Nucleus accumbens (tissue), 56 donors: ENCODE measurements at places on chromosomes 7 and 10.
A peak's percentile ranks its signal among the peaks of the same experiment; 100 is the strongest.

- no peak for DNase-seq
These were observed at the start of gene COL26A1 for GRCh38 chr7:101362334-101363195. Gene COL26A1 (plus strand): TSS chr7:101362875. CDS start chr7:101363033, 158 bp downstream.

DNA sequence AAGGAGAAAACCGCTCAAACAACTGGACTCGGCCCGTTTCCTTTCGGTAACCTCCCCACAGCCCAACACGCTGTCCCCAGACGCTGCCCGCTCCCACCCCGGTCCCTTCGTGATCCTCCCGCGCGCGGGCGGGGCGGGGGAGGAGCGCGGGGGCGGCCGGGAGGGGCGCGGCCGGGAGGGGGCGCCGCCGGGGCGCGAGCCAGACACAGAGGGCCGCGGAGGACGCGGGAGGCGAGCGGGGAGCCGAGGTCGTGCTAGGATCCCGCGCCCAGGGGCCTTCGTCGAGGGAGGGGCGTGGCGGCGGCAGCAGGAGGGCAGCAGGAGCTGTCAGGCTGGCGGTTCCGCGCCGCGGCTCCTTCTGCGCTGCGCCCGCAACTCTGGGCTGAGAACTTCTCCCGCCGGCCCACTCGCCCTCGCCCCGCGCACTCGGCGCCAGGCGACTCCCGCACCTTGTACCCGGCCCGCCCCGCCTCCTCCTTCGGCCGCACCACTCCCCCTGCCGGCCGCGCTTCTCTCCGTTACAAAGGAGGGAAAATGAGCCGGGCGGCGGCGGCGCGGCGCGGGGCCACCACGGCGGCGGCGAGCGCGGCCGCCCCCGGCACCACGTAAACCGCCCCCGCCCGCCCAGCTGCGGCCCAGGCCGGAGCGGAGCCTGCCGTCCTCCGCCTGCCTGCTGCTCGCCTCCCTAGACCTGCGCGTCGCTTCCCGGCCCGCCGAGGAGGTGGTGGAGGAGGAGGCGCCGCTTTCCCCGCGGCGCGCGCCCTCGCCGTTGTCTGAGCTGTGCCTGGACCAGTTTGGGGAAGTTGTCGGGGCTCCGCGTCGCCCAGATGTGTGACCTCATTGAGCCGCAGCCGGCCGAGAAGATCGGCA is at the start of gene CDK14:
TSS of gene CDK14 (plus strand) at position 521 of the 870 bp plus-strand sequence. CDS start at position 828, 307 bp downstream.
- DNase-seq = peak; percentile 65

DNA sequence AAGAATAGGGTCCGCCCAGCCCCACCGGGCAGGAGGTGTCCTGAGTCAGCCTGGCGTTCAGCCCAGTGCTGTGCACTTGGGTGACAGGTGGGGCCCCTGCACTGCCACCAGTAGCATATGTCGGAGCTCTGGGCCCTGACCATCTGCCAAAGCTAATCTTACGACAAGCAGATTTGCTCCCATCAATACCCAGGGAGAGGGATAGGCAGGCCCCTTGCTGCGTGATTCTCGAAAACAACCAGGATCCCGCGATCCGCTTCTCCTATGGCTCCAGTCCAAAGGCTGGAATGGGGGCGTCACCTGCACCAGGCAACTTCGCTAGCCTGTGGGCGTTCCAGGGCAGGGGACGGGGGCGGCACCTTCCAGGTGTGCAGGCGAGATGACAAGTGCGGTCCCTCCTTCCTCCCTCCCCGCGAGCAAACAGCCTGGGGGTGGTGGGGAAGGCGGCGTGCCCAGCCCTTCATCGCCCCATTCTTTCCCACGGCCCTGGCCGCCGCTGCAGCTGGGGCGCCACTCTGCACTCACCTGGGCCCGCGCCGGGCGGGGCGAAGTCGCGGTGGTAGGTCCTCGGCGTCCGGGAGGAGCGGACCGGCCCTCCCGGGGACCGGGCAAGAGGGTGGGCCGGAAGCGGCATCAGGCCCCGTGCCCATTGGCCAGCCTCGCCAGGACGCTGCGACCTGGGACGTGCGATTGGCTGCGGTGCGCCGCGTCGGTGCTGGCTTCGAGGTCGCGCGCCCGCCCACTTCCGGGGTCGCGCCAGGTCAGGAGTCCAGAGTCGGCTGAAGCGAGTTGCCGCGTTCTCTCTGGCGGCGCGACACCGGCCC is at the start of gene TECPR1:
TSS of gene TECPR1 (minus strand) at position 632 of the 824 bp plus-strand sequence. CDS start 6,086 bp downstream, outside the sequence.
- DNase-seq = peak; percentile 94

- DNase-seq = peak; percentile 29
These were observed 233.2 kb upstream of the PRSS1 start for GRCh38 chr7:142516038-142516501.

DNA sequence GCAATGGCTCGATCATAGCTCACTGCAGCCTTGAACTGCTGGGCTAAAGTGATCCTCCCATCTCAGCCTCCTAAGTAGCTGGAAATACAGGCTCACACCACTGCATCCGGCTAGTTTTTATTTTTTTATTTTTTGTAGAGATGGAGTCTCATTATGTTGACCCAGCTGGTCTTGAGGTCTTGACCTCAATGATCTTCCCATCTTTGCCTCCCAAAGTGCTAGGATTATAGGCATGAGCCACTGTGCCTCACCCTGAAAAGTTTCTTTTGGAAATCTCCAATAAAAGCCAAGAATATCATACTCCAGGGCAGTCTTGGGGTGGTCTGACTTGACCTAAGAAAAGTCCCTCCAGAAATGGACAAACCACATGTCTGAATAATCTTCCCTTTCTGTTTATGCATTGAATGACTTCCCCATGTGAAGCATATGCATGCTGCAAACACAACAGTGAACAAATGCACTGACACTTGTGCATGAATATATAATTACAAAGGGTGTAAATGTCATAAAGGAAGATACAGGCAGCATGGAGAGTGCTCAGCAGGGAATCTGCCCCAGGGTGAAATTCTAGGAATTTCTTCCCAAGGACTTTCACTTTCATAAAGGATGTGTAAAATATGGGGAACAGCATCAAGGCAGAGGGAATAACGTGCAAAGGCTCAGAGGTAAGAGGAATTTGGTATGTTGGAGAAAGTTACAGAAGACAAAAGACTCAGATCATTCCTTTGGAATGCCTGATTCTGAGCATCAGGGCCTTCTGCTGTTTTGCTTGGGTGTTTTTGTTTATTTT is 142.4 kb upstream of the LYZL1 start:
- no peak for DNase-seq

DNA sequence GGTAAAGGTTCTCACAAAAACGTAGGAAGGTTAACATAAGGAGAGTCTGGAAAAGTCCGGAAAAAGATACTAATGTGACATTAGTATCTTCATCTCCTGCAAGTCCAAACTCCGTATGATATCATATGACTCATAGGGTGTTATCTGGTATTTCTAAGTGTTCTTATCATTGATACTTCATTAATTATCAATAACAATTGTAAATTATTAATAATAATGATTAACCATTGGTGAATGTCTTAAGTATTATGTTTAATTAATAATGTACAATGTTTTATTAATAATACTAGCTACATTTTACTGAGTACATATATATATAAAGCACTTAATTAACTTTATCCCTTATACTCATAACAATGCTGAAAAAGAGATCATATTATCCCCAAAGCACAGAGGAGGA is 402.4 kb downstream of the SEMA3D start:
- DNase-seq = no peak

- no peak for DNase-seq
These were observed 21.0 kb downstream of the CDK6 start for GRCh38 chr7:92815412-92815811.

DNA sequence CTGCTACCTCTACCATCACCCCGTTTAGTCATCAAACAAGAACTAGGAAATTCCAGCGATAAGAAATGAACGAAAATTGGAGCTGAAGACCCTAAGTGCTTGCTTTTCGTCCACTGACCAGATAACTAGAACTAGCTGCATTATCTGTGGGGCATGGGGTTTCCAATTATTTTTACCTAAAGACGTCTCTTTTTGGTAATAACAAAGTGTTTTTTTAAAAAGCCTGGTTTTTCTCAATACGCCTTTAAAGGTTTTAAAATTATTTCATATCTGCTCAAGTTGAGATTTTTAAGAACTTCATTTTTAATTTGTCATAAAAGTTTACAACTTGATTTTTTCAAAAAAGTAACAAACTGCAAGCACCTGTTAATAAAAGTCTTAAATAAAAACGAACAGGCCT is 104.2 kb downstream of the GALNT11 start:
- DNase-seq = no peak

- no peak for DNase-seq
These were observed 77.5 kb upstream of the PDE1C start for GRCh38 chr7:32147546-32148268.

- DNase-seq = no peak
These were observed 14.1 kb downstream of the ZNF398 start for GRCh38 chr7:149161241-149161848.

GRCh38 chr7:4931943-4932342 is 27.0 kb downstream of the MMD2 start:
- peak; percentile 75 for DNase-seq

GRCh38 chr7:139749545-139749944 is 28.3 kb downstream of the HIPK2 start:
- no peak for DNase-seq

DNA sequence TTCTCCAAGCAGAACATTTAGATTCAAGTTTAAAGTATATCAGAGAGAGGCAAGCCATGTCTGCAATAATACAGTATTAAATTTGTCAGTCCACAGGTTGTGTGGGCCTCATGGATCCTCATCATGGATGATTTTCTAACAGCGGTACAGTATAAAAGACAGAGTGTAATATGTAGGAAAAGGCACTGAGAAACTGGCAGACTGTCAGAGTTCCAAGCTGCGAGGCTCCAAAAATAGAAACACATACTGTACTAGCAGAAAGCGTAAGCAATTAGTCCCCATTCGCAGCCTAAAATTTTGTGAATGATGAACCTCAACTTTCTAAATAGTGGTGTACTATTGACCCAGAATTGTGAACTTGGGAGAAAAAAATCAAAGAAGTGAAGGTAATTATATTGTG is 933.3 kb downstream of the XPNPEP1 start:
- DNase-seq = no peak

DNA sequence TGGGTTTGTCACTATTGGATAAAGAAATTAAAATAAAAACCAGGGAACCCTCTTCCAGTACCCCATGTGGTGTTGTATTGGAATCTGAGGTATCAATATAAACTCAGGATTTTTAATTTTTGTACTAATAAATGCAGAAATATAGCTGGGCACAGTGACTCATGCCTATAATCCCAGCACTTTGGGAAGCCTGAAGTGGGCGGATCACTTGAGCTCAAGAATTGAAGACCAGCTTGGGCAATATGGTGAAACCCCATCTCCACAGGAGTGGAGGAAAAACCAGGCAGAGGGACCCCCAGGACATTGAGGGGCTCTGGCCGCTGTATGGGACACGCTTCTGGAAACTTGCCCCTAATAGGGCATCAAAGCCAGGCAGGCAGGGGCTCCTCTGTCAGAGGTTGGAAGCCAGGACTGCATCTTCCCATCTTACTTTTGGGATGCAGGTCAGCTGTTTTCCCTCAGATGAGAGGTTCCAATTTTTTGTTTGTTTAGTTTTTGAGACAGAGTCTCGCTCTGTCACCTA is 11.1 kb downstream of the ADIRF start:
- DNase-seq = no peak

DNA sequence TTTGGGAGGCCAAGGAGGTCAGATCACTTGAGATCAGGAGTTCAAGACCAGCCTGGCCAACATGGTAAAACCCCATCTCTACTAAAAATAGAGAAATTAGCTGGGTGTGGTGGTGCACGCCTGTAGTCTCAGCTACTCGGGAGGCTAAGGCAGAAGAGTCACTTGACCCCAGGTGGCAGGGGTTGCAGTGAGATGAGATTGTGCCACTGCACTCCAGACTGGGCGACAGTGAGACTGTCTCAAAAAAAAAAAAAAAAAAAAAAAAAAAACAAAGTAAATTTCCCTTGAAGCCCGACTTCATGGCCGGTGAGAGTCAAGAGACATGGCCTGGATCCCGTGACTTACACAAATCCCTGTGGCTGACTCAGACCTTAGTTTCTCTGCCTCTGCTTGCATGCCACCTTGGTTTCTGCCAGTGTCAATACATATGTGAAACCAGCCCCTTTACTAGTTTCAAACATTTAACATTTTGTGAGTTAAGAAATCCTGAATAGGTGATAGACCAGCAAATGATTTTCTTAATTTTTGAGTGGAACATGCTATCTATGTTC is 62.8 kb downstream of the ZEB1 start:
- no peak for DNase-seq

GRCh38 chr7:43211693-43212092 is 99.2 kb downstream of the HECW1 start:
- no peak for DNase-seq

DNA sequence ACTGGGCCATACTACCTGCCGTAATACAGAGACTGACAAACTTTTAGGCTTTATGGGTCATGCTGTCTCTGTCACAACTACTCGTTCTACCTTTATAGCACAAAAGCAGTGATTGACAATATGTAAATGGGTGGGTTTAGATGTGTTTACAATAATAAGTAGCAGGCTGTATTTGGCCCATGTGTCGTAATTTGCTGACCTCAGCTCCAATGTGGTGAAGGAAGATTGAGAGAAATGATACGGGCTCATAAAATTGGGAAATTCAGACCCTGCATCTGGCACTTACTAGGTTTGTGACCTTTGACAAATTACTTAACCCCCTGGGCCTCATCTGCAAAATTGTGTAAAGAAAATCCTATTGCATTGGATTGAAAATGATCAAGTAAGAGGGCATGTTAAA is 150.8 kb upstream of the NPSR1 start:
- DNase-seq = no peak

DNA sequence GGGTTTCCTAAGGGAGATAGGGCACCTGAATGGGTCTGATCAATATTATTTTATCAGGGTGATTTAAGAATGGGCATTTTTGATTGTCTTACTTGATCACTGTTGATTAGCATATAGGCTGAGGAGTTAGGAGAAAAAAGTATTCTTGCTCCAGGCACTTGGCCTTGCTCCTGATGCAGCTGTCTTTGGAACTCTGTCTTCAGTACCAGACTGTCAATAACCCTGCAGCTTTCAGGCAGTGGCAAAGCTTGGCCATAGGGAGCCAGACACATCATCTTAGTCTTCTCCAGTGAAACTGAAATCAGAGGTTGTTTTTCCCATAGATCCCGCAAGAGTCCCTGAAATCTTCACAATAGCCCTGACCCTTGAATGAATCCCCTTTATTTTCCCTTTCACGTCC is 47.2 kb downstream of the EXOC4 start:
- no peak for DNase-seq

DNA sequence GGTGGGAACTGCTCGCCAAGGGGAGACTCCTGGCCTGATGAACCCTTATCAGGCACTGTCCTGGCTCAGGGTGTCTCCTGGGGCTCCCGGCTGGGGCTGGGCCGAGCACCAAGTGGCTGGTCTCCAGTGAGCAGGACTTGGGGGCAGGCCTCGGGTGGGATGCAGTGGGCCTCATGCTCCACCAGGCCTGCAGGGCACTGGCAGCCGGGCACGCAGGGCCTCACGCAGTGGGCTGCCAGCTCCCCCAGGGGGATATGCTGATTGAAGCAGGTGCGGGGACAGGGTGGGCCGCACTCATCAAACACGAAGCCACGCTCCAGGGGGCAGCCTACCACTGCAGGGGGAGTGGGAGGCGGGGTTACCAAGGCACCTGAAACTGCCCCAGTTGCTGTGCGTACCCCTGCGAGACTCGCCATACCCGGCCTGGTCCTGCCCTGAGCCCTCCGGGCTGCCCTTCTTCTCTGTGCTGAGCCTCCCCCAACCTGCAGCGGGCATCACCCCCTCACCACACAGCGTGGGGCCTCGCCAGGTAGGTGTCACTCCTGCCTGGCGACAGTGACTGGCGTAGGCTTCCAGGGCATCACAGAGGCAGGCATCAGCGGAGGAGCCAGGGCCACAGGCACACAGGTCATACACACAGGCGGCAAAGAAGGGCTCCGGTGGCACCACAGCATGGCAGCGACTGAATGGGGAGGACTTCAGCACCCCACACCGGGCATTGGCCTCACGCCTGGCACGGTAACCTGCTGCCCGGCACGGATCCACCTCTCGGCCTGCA is 14.5 kb downstream of the ATP6V1F start:
- no peak for DNase-seq

GRCh38 chr7:55517191-55517633 is 55.1 kb downstream of the VOPP1 start:
- no peak for DNase-seq
